ENCODE measurements at places on chromosomes 5 and 9.

DNA sequence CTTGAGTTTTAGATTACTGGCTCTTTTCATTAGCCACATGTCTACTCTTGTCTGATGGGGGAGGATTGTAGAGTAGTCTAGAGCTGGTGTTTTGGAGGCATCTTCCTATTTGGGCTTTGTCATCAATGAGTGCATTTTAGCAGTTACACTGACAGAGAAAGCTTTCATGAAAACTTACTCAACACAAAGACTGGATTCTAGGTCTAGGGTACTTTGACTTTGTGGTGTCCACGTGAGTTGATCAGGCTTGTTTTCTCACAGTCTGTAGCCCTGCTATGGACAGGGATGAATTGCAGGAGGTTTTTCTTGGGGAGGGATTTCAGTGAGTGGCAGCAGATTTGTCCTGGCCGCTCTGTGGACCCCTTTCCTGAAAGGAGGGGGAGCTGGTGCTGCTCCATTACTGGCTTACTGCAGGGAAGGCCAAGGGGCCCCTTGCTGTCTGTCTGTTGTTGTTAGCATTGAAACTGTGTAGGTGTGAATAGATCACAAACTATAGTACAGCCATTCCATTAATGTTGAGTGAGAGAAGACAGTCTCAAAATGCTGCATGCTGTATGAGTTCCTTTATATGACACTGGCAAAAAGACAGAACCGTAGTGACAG, 6.6 kb downstream of the TRIO start:
- no peak for DNase-seq

DNA sequence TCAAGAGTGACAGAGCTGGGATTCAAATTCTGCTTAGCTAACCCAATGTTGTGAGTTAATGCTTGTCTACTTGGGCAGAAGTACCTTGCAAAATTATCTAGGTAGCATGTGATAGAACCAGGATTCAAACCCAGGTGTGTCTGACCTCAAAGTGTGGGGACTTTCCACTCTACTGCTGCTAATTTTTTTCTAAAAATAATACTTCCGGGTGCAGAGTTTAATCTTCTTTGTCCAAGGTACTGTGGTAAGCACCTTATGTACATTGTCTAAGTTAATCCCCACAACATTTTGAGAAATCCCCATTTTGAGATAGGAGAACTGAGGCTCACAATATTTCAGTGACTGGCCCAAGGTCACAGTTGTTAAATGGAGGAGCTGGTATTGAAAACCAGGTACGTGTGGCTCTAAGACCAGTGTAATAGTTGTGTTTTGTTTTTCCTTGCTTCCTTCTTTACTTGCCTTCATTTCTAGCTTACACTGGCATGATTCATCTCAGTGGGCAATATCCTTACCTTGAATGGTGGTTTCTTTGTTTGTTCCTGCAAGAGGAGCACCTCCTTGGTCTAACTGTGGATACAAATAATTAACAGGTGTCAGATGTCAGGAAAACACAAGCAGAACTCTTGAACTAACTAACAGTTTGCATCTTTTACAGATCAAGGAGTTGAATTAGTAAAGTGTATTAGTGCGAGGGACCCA, 7.5 kb downstream of the ALDOB start:
- no peak for DNase-seq

DNA sequence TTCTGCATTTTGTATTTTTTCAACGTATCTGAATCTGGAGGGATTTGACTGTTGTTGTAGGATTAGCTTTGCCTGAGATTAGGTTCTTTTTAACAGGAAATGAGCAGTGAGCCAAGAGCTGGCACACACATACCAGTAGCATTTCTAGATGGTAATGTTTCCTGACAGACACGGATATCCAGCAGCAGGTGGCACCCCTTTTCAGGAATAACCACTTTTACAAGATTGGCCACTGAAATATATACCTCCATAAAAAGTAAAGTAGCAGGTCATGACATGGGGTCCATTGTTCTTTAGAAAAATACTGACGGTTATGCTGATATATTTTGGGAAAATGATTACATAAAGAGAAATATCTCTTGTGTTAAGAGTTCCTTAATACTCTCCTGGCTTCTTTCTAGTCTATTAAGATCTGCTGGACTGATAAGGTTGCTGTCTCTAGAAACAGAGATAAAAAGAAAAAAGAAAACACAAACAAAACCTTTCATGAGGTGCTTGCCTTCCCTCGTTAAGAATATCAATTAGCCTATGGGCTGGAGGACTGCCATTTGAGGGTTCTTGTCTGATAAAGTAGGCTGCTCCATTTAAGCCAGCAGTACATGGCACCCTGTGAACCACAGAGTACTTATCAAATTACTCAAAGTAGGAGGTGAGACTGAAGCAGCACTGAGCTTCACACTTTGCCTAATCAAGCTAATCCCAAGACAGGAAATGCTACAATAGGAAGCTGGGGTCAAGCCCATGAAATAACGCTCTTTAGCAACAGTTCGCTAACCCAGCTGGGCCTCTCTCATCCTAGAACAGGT, 101.6 kb upstream of the PCA3 start:
- DNase-seq: no peak

- DNase-seq: no peak
Observed at GRCh38 chr9:117156771-117157535, 257.9 kb downstream of the ASTN2 start.

GRCh38 chr5:105428451-105429380, 1866.1 kb upstream of the NUDT12 start:
- DNase-seq: no peak

- no peak for DNase-seq
Observed at GRCh38 chr5:17679597-17680203, 45.4 kb downstream of the TAF11L14 start.

DNA sequence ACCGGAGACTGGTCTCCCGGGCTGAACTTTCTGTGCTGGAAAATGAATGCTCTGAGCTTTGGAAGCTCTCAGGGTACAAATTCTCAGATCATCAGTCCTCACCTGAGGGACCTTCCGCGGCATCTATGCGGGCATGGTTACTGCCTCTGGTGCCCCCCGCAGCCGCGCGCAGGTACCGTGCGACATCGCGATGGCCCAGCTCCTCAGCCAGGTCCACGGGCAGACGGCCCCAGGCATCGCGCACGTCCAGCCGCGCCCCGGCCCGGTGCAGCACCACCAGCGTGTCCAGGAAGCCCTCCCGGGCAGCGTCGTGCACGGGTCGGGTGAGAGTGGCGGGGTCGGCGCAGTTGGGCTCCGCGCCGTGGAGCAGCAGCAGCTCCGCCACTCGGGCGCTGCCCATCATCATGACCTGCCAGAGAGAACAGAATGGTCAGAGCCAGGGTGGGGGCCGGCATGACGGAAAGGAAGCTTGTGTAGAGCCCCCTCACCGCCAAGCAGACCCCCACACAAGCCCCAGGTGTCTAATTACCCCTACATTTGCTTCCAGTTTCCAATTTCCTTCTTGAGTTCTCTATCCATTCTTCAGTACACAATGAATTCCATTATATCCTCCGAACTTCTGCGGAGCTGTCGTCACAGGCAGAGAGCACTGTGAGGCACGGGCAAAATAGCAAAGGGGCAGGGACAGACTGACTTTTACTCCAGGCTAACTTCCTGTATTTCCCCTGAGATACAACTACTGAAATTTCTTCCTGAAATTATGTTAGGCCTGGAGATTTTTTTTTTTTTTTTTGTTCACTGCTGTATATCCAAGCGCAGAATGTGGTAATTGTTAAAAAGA, 23.2 kb downstream of the CDKN2A start:
- no peak for DNase-seq

GRCh38 chr5:111960476-111961215, 203.7 kb upstream of the NREP start:
- no peak for DNase-seq

- DNase-seq: no peak
Observed at GRCh38 chr5:145429170-145429569, 406.0 kb downstream of the PRELID2 start.

Data from stimulated activated CD4-positive, alpha-beta T cell treated with anti-CD3 and anti-CD28 coated beads, Interleukin-2, amount 100 ng/mL, for 24 hours (primary cell).